ENCODE measurements at places on chromosomes 5 and 9.

DNA sequence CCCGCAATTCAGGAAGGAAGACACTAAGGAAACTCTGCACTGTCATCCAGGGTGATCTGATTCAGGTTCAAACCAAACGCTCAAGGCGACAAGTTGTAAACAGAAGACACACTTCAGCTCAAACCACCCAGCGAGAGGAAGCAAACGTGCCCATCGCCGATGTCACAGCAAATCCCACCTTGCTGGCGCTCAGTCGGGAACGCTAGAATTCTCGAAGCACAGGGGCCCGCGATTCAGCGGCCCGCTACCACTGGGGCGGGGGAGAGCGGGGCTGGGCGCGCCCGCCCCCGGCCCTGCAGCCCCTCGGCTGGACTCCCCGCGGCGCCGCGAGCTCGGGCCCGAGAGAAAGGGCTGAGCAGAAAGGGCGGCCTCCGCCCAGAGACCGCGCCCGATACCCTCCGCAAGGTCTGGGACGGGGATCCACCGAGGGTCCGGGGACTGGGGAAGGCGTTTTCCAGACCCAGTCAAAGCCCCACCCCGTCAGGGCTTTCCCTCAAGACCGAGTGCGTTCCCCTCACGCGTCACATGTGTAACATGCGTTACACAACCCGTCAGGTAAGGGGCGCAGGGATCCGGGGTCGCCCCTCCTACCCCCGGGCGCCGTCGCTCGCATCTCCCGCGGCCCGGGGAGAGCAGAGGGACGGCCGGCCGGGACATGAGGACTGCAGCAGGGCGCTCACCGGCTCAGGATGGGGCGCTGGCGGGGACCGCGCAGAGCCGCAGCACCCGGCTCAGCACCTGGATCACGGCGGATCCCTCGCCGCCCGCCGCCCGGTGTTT is 469 bp downstream of the AGTPBP1 start:
- DNase-seq: peak; percentile 17

GRCh38 chr9:82601293-82601771 is 461.6 kb downstream of the RASEF start:
- no peak for DNase-seq

GRCh38 chr5:83628360-83628759 is 92.3 kb downstream of the HAPLN1 start:
- DNase-seq: no peak

DNA sequence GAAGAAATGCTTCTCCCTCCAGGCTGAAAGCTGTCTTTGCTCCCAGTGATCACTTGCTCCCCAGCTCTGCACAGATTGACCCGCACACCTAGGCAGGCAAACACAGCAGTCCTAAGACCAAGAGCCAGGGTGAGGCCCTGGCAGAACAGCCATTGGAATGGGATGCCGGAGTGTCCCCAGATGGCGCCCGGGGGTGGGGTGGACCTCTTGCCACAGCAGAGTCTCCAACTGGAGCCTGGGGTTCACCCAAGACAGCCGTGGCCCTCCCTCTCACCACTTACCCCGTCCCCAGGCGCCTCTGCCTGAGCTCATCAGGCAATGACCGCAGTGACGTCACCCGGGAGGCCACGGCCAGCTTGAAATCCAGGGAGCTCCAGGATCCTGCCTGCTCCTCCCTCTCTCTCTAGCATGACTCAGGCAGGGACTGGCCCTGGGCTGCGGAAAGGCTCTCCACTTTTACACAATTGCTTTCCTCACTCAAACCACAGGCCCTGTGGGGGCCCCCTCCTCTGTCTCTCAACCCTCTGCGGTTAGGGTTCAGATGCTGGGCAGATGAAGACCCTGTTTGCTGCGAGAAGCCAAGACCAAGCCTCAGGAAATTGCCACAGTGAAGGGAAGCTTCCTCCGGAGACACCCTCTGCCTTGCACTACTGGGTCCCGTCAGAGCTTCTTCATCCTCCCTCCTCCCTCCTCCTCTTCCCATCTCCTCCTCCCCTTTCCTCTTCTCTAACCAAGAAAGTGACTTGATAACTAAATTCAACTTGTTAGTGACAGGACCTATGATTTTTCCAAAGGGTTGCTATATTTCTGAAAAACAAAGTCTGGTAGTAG is 24.3 kb upstream of the PTGES start:
- peak; percentile 21 for DNase-seq

GRCh38 chr5:167167191-167167795 is 1124.2 kb upstream of the WWC1 start:
- no peak for DNase-seq

DNA sequence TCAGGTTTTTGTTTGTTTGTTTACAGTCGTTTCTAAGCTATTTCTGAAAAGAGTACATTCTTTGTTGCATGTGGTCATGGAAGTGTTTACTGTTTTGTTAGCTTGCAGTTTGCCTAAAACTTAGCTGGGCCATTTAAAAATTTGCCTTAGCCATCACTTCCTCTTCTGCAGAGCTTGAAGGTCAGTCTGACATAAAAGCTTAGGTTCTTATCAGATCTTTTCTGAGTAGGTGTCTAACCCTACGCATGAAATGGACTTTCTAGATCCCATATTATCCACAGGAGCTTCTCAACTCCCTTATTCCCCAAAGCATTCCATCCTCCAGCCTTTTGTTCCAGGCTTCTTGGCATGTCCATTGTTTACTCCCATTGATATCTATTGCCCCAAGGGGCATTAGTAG is 90.3 kb downstream of the AP3B1 start:
- DNase-seq: no peak

DNA sequence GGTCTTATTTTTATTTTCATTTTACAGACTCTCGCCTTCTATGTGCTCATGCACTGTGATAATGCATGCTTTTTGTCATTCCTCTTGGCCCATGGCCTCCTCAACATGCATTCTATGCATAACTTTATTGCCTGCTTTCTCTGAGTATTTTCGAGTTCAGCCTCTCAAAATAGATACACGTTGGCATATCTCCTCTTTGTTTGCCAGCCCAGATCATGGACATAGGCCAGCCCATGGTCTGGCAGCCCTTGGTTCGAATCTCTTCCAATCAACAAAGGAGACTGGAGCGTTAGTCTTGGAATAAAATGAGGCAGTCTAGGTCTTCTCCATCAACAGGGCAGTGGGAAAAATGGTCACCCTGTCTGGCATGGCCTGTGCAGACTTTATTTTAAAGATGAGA is 279.5 kb upstream of the ADAMTS16 start:
- no peak for DNase-seq

GRCh38 chr5:105702323-105702722 is 1968.4 kb downstream of the EFNA5 start:
- no peak for DNase-seq

- no peak for DNase-seq
Observed at GRCh38 chr9:14348373-14349145, 34.6 kb upstream of the NFIB start.

- DNase-seq: no peak
Observed at GRCh38 chr9:27276193-27277030, 20.5 kb downstream of the EQTN start.

- DNase-seq: no peak
Observed at GRCh38 chr9:101093620-101094019, 65.1 kb downstream of the PLPPR1 start.

DNA sequence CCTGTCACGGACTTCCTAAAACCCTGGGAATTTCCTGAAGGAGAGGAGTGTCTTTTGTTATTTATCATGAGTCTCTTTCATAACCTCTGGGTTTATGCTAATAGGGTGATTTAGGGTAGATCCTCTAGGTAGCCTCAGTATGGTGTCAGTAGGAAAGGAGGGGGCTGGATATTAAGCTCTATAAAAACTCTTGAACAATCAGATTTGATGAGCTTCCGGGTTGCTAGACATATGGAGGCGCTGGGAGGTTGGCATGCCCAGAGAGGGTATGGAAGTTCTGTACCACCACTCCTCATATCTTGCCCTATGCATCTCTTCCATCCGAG is 15.6 kb upstream of the PTBP3 start:
- no peak for DNase-seq

GRCh38 chr5:75545131-75545530 is 33.4 kb downstream of the POLK start:
- DNase-seq: no peak

- no peak for DNase-seq
Observed at GRCh38 chr9:4657426-4658159, 4.5 kb upstream of the PLPP6 start.

GRCh38 chr9:34559624-34560455 is 29.7 kb downstream of the CNTFR start:
- no peak for DNase-seq

DNA sequence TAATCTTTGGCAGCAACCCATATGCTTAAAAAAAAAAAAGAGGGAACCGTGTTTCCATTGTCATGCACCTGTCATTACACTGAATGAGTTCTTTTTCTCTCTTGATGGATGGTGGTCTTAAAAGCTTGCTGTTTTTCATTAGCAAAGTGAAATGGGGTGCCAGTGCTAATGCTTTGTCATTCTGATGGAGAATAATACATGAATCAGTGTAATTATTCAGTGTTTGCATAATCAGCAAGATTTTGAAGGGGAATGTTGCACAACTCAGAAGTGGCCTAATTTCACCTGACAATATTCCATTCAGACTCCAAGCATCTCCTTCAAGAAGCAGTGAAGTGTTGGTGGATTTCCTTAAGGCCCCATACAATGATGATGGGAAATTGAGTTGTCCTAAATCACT is 38.1 kb downstream of the MAP1B start:
- DNase-seq: no peak

- no peak for DNase-seq
Observed at GRCh38 chr5:180832638-180833068, 28.4 kb downstream of the ZFP62 start.

- DNase-seq: no peak
Observed at GRCh38 chr5:68395302-68395701, 179.7 kb downstream of the PIK3R1 start.

DNA sequence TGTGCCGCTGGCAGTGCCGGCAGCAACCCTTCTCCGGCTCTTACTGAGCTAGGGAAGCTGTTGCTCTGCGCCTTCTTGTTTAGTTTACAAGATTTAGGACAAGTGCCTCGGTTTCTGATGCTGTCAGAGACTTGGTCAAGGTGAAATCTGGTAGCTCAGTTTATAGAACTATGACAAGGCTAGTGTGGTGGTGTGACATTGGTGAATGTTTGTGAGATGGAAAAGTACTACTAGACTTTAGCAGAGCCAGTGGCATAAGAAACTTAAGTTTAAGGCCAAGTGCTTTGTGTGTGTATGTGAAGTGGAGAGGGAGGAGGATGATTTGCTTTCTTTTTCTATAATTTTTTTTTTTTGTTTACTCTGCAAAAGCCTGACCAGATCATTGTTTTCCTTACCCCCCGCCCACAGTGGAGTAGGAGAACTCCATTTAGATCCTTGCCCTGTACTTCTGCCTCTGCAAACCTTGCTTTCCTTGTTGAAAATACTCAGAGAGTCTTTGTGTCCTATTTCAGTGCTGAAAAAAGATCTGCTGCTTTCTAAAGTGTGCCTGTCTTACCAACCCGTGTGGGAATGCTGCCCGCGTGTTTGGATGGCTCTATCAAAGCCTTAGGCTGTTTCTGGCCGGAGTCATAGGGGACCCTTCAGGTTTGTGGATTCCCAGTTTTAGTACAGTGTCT is 75.9 kb downstream of the TRIO start:
- DNase-seq: no peak

DNA sequence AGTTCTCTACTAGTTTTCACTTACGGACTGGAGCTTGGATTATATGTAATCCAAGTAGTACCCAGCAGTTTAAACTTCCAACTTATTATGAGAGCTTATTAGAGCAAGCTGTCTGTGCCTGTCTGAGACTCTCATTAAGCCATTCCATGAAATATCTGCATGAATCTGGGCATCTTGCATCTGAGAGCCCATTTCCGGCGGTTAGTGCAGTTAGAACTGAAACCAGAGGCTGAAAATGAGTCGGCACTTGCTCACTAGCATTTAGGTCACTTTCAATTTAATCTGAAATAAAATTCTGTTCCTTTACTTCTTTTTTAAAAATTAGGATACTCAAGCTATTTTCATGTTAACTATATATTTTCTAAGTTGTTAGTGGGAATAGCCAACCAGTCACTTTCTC is 102.2 kb downstream of the MEGF10 start:
- DNase-seq: no peak

- DNase-seq: no peak
Observed at GRCh38 chr5:74251141-74252035, 389.1 kb downstream of the ENC1 start.

DNA sequence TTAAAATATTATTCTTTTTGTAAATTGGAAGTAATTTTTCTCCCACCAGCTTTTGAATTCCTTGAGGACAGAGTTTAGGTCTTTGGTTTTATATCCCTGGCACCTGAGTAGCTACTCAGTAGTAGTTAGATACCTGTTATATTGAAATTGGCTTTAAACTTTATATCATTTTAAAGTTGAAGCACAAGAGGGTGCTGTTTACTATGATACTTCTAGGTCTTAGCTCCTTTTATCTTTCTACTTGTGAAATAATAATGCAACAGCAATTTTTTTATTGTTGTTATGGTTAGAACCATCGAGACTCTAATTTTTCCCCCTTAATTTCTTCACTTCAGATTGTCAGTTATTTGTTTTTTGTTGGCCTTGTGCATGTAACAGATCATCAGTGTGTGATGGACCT is 46.3 kb downstream of the AP3S1 start:
- DNase-seq: no peak

- DNase-seq: no peak
Observed at GRCh38 chr5:122004201-122004600, 42.4 kb downstream of the SRFBP1 start.

DNA sequence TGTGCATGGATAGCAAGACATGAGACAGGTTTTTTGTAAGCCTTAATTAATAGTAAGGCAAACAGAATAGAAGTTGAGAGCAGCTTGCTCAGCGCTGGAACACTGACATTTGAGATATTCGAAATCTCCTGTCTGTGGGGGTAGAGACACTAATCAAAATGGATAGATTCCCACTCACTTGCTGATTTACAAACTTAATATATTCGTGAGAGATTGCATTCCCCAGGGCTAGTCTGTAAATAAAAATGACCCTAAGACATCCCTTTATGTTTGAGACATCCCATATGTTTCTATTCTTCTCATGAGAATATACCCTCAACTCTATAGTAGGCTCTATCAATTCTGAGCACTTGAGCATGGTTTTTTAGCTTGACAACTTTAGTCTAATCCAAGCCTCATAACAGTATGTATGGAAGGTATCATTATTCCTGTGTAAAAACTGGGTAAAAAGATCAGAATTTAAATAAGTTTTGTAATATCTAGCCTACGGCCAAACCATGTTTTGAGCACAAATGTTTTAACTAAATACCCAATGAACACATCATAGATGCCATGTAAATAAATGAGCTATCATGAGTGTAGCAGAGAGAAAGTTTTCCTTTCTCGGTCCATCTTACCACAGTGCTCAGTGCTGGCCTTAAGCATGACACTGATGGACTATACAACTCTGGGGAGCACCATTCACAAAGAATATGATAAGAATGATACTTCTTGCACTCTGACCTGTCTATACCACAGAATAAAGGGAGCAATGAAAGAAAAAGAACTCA is 609.2 kb downstream of the PSAT1 start:
- DNase-seq: no peak

DNA sequence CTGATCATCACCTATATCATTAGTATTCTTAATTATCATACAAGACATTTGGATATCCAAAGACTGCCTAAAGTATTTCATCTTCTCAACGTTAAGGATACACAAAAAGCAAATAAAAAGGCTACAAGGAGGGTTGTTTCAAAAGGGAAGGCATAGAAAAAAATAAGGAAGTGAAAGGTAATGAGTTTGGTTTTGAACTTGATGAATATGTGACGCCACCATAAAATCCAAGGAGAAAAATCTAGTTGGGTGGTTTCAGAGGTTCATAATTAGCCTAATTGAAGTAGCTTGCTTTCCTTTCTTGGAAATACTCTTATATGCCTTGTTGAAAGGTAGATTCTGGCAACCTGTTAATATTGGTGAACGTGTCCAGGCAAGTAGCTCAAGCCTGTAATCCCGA is 96.1 kb upstream of the SGCD start:
- no peak for DNase-seq

- DNase-seq: no peak
Observed at GRCh38 chr9:78573205-78573604, 276.3 kb downstream of the PSAT1 start.

Data from stimulated activated CD8-positive, alpha-beta memory T cell treated with anti-CD3 and anti-CD28 coated beads, Interleukin-15, amount 100 ng/mL, for 4 hours (primary cell).